ENCODE measurements at places on chromosomes 11 and 22.

DNA sequence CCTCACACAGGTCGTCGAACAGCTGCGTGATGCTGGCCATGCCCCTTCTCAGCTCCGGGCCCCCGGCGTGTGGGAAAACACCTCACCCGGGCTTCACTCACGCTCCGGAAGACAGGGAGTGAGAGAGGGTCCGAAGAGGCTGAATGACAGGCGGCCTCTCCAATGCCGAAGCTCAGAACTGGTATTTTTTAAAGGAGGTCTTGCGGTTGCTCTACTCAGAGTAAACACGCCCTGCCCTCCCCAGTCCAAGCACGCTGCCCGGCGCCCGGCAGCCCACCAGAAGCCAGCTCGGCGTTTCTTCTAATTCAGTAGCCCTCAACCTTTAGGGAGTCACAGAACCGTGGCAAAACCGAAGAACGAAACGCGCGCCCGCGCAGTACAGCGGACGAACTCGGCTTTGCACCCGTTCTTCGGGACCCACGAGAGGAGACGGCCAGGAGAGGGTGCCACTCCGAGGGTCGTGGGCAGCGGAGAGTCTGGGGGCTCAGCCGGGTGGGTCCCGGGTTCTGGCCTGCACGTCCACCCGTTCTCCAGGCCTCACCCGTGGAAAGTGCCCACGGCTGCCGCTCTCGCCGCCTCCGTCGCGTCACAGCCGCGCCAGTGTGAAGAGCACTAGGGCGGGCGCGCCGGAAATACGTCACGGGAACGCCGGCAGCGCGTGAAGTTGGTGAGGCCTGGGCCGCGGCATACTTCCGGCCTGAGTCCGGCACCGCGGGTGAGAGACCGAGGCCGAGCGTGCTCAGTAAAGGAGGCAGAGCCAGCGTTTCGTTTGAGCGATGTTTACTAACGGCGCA lies at the start of gene TUBGCP6:
Gene TUBGCP6 (minus strand): TSS at position 604 of the 794 bp plus-strand sequence. CDS start 564 bp downstream, at position 40.
- DNase-seq = no peak

- no peak for DNase-seq
Observed at GRCh38 chr11:110176366-110177085, 83.3 kb downstream of the ZC3H12C start.

DNA sequence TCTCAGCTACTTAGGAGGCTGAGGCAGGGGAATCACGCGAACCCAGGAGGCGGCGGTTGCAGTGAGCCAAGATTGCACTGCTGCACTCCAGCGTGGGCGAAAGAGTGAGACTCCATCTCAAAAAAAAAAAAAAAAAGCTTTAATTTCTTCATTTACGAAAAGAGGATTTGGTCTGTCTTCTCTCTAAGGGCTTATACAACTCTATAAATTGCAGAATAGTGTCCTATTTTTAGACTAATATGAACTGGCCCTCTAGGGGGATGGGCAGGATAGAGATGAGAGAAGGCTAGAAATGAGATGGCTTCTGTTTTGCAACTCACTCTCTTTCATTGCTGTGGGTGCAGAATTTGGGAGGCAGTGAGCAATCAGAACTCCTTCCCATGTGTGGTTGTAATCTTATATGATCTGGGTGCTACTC lies 11.3 kb downstream of the MAML2 start:
- no peak for DNase-seq

GRCh38 chr11:126419801-126420697 lies 64.6 kb downstream of the ST3GAL4 start:
- DNase-seq = no peak

DNA sequence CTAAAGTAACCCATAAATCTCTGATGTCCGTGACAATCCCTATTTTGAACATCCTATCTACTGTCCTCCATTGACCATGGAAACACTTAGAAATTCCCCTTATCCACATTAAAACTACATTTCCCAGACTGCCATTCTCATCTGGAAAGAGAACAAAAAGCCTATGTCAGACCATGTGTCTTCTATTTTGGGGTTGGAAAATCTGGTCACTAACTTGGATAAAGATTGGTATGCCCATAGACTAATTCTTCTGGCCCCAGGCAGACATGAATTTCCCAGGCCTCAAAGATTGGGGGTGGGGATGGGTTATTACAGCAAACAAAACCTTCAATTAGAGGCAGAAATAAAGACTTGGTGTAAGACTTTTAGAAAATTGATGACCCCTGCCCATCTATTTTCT lies 30.9 kb upstream of the CREB3L1 start:
- no peak for DNase-seq

DNA sequence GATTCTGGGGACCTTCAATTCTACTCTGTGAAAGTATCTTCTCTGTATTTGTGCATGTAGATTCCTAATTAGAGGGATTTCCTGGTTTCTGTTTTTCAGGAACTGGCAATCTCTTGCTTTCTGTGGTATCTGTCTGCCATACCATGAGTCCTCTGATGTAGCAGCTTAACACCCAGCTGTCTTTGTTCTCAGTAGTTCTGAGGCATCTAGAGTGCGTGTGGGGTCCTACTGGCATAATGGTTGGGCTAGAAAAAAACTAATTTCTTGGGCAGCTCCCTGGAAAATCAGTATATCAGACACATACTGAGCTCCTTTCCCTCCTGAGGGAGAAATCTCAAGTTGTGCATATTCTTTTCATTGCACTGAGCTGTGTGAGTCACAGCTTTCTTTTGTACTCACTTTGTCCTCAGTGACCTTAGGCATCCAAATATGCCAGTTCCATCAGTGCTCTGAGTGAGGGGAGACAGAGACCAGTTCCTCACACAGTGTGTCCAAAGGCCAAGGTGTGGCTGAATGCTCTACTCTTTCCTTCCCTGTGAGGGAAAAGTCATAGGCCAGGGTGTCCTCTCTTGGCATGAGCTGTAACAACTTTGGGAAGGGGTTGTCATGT lies 35.5 kb upstream of the SLC22A24 start:
- no peak for DNase-seq

DNA sequence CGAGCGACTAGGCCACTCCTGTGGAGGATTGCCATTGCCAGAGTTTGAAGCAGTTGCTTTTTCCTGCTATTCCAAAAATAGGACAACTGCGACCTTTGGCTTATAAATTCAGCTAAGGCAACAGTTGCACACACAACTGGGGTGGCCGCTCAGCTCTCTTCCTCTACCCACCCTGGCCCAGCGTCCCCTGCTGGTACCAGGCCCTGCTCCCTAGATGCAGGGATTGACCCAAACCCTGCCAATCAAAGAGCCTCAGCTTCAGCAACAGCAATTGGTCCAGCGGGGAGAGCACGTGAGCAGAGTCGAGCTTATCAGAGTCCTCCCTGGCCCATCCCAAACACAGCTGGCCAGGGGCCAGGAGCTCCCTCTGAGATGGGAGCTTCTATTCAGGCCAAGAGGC lies 22.0 kb upstream of the CABP2 start:
- no peak for DNase-seq

DNA sequence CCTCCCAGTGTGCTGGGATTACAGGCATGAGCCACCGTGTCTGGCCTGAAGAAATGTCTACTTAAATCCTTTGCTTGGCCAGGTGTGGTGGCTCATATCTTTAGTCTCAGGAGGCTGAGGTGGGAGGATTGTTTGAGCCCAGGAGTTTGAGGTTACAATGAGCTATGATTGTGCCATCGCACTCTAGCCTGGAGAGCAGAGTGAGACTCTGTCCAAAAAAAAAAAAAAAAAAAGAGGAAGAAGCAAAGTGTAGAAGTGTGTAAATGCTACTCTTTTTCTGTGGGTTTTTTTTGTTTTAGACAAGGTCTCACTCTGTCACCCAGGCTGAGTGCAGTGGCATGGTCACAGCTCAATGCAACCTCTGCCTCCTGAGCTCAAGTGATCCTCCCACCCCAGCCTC lies 6.4 kb upstream of the ATG16L2 start:
- no peak for DNase-seq

DNA sequence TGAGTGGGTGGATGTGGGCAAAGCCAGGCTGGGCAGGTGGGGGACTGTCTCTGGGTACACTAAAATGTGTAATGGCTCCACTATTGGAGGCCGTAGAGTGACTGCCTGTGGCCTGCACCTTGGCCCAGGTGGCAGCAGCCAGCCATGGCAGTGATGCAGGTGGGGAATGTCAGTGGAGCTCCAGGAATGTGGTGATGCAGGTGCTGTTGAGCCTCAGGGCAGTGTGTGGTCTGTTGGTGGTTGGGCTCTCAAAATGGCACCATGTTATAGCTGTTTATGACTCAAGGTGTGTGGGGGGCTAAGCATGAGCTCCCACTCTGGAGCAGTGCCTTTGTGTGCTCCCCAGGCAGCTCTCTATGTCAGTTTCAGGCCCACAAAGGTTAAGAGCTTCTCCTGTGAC lies 40.2 kb upstream of the CCDC90B start:
- no peak for DNase-seq

- DNase-seq = no peak
Observed at GRCh38 chr11:6737872-6738466, 33.8 kb downstream of the OR2AG2 start.

GRCh38 chr11:43944761-43945311 lies 2.4 kb downstream of the C11orf96 start:
- DNase-seq = no peak

DNA sequence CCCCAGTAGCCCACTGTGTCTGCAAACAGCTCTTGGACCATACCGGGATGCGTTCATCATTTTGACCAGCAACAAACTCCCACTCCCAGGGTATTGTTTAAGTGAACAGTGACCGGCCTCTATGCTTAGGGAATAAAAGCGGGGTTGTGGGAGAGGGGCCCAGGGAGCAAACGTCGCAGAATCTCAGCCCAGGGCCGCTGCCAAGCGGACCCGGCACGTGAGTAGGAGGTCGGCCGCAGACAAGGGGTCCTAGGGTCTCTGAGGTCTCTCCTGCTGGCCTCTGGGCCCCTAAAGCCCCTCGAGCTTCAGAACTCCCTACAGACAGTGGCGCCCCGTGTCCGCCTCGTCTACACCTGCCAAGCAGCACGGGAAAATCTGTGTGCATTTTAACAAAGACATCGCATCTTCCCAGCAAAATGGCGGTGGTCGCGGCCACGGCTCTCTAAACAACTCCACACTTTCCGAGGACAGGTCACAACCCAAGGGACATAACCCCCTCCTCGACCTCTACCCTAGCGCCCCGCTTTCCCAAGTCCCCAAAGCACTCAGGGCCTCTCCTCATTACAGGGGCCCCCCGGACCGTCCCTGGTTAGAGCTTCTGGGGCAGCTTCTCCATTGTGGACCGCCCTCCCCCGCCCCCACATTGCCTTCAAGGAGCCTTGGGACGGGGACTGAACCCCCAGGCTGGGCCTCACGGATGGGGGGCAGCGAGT lies 3.9 kb upstream of the GCAT start:
- no peak for DNase-seq

DNA sequence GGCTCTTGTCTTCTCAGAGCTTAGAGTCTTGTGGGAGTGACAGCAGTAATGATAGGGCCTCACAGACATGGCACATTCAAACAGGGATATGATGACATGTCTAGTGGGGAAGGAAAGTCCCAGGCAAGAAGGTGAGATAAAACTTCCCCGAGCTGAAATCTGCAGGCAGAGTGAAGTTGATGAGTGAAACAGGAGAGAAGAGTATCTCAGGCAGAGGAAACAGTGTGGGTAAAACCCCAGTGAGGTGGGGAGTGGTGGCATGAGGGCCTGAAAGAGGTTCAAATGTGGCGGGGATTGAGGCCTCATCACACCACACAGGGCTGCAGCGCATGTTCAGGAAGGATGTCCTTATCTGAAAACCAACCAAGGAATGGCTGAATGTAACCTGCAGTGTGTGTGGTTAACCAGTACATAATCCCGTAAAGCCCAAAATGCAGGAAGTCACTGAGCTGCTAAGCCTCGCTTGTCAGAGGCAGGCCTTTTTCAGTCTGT lies 153.8 kb upstream of the E2F8 start:
- no peak for DNase-seq

DNA sequence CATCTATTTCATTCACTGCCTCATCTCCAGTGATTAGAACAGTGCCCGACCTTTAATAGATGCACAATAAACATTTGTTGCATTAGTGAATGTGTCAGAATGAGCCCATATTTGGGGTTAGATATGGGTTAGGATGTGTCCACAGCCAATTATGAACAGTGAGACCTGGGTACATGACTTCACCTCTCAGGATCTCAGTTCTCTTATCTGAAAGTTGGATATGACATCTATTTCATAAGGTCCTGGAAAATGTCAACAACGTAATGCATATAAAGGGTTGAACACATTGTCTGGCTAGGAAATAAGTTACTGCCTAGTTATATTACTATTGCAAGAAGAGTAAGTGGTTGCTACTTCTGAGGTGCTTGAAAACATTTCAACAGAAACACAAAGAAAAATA lies 79.7 kb upstream of the LDLRAD3 start:
- no peak for DNase-seq

GRCh38 chr11:94450048-94450447 lies 43.6 kb downstream of the MRE11 start:
- peak; percentile 15 for DNase-seq
